ENCODE measurements at places on chromosomes 11 and 22. TPM values are rescaled to one million over a fixed set of nuclear protein-coding genes. Genes with fewer than 3 reads are reported as not detected.

The TNNT3 gene
- not detected for total RNA-seq

- no peak for DNase-seq
These were observed 4.3 kb upstream of the RRM1 start for GRCh38 chr11:4090258-4090657.

DNA sequence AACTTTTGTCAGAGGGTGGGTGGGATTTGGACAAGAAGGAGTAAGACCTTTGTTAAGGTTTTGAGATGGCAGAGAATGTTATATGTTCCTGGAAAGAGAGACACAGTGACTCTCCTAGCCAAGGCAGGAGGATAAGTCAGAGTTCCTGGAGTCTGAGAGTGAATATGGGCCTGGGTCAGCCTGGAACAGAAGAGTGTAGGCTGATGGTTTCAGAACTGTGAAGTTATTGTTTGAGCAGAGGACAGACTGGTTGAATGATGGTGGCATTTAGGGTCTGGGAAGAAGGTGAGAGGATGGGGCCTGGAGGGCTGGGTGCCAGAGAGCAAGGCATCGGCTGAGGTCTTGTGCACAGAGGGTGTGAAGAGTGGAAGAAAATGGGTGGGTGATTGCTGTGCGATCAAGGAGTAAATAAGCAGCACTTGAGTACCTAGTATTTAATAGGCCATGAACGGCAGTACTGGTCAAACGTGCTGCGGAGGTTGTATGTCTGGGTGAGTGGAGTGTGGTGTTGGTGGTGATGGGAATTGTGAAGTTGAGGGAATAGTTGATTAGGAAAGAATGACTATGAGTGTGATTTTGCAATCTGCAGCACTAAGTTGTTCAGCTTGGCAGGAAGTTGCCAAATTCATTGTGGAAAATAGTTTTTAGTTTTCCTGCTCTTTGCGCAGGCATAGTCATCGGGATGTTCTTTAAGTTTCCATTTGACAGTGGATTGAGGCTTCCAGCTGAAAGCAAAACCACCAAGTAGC lies 1.8 kb downstream of the PANX1 start:
- DNase-seq: no peak

The PRR5L gene
- total RNA-seq: 5.7 TPM

DNA sequence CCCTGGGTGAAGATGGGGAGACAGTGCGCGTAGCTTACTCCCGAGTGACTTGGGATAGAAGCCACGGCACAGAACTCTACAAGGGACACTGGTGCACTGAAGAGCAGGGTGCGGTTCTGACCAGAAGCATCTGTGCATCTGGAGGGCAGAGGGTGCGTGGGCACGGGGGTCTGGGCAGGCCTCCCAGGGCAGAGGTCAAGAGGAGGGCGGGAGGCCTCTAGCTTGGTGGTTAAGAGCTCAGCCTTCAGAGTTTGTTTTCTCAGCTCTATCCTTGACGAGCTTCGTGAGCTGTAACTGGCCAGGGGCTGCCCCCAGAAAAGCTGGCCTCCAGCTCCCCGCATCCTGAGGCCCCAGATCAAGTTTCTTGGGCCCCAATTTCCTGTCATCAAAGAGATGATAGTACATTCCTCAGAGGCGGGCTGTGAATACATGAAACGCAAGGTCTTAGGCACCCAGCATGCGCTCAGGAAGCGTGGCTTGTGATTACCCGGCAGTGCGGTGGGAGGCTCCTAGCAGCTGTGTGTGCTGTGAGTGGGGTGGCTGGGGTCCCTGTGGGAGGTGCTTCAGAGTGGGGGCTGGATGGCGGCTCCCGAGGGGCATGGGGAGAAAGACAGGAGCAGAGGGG lies 6.0 kb upstream of the BID start:
- DNase-seq: no peak

GRCh38 chr11:73866586-73866996 lies 10.1 kb downstream of the COA4 start:
- no peak for DNase-seq

Measured in frontal cortex (tissue), 4 donors.